ENCODE measurements at places on chromosomes 5 and 9. TPM values are rescaled to one million over a fixed set of nuclear protein-coding genes. Genes with fewer than 3 reads are reported as not detected.
A peak's percentile ranks its signal among the peaks of the same experiment; 100 is the strongest.

Gene HSD17B3
- not detected for total RNA-seq

Gene FBP2
- not detected for total RNA-seq

Gene SPATA9
- total RNA-seq = 0.38 TPM

Gene ANKRD18B
- 9.9 TPM for total RNA-seq

Gene MAP1B
- total RNA-seq = 149 TPM

Gene SREK1IP1
- total RNA-seq = 21.1 TPM

Gene SLIT3
- total RNA-seq = 4.6 TPM

Gene LCN15
- total RNA-seq = not detected

Gene WDR38
- not detected for total RNA-seq

GRCh38 chr5:43409809-43410271 lies 2.4 kb downstream of the CCL28 start:
- no peak overlapping the region for H3K4me3 ChIP-seq
- no peaks in the 10 kb centered on the region for H3K36me3 ChIP-seq
- peaks cover 12% of the 10 kb centered on the region for H3K27me3 ChIP-seq
- no peak overlapping the region for H3K27ac ChIP-seq
- DNase-seq = no peak

DNA sequence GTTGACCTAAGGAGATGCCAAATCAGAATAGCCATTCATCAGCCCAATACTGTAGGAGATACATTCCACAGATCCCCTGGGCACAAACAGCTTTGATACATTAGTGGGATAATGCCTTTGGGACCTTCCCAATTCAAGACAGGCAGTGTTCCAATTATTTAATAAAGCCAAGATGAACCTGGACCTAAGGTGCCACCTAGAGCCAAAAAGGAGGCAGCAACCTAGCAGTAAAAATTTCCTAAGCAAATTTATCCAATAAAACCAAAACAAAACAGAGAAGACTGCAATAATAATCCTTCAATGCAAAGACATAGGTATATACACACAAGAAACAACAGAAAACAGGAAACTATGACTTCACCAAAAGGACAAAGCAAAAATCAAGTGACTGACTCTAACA lies 253.0 kb downstream of the HINT1 start:
- H3K27ac ChIP-seq = no peak overlapping the region
- H3K36me3 ChIP-seq = no peaks in the 10 kb centered on the region
- no peak overlapping the region for H3K4me3 ChIP-seq

- H3K4me1 ChIP-seq = peaks cover 21% of the 10 kb centered on the region
- H3K4me3 ChIP-seq = no peak overlapping the region
- no peaks in the 10 kb centered on the region for H3K36me3 ChIP-seq
- H3K27me3 ChIP-seq = peaks cover 15% of the 10 kb centered on the region
Observed at GRCh38 chr5:16552666-16553343, 64.0 kb downstream of the RETREG1 start.

GRCh38 chr9:130262771-130263170 lies 2.8 kb upstream of the HMCN2 start:
- no peak for DNase-seq
- H3K27ac ChIP-seq = no peak overlapping the region
- H3K4me1 ChIP-seq = peaks cover 8% of the 10 kb centered on the region
- H3K36me3 ChIP-seq = no peaks in the 10 kb centered on the region
- H3K27me3 ChIP-seq = peaks cover 65% of the 10 kb centered on the region

DNA sequence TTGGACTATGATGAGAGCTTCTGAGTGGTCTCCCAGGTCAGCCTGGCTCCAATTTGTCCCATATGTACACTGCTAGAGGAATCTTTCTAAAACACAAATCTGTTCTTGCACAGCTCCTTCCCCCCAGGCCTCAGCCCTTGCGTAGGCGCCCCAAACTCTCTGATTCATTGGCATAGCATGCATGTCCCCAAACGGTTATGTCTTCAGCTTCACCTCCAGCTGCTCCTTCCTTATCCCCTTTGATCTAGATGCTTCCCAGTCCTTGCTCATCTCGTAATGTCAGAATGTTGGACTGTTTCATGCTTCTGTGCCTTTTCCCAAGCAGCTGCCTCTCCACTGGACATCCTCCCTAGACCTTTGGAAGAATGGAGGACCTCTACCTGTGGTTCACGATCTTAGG lies 60.1 kb upstream of the BASP1 start:
- peak; percentile 76 for DNase-seq
- H3K27ac ChIP-seq = peak overlapping the region; percentile 94
- peak overlapping the region; percentile 65 for H3K4me3 ChIP-seq
- H3K36me3 ChIP-seq = 0 out of 2 replicates have a peak, but pooled peaks cover 5% of the 10 kb centered on the region
- H3K4me1 ChIP-seq = peaks cover 73% of the 10 kb centered on the region
- H3K27me3 ChIP-seq = no peaks in the 10 kb centered on the region

DNA sequence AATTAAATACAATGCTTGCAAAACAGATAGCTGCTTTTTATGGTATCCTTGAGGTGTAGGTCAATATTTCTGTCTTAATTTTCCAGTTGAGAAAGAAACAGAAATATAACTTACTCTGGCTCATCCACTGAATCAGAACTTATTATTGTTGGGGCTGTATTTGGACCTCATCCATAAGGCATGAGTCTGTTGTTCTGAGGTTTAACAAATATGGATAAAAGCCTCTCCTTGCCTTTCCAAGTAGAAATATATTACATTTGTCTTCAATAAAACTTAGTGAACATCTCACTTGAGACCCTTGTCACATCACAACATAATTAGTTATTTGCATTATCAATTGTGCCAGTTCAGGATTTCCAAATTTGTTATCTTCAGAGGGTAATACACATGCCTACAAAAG lies 525.8 kb downstream of the AGTPBP1 start:
- H3K4me1 ChIP-seq = no peaks in the 10 kb centered on the region
- no peak overlapping the region for H3K27ac ChIP-seq
- no peak overlapping the region for H3K4me3 ChIP-seq
- no peaks in the 10 kb centered on the region for H3K36me3 ChIP-seq
- peaks cover 2% of the 10 kb centered on the region for H3K27me3 ChIP-seq

- H3K36me3 ChIP-seq = peaks cover 12% of the 10 kb centered on the region
- H3K27me3 ChIP-seq = peaks cover 4% of the 10 kb centered on the region
- H3K4me1 ChIP-seq = peaks cover 31% of the 10 kb centered on the region
- DNase-seq = peak; percentile 39
- H3K4me3 ChIP-seq = no peak overlapping the region
Observed at GRCh38 chr9:5838884-5839571, 6.1 kb upstream of the ERMP1 start.

- DNase-seq = peak; percentile 16
- no peaks in the 10 kb centered on the region for H3K36me3 ChIP-seq
- H3K27me3 ChIP-seq = peaks cover 29% of the 10 kb centered on the region
Observed at GRCh38 chr9:127741831-127742434, 6.8 kb upstream of the TOR2A start.

DNA sequence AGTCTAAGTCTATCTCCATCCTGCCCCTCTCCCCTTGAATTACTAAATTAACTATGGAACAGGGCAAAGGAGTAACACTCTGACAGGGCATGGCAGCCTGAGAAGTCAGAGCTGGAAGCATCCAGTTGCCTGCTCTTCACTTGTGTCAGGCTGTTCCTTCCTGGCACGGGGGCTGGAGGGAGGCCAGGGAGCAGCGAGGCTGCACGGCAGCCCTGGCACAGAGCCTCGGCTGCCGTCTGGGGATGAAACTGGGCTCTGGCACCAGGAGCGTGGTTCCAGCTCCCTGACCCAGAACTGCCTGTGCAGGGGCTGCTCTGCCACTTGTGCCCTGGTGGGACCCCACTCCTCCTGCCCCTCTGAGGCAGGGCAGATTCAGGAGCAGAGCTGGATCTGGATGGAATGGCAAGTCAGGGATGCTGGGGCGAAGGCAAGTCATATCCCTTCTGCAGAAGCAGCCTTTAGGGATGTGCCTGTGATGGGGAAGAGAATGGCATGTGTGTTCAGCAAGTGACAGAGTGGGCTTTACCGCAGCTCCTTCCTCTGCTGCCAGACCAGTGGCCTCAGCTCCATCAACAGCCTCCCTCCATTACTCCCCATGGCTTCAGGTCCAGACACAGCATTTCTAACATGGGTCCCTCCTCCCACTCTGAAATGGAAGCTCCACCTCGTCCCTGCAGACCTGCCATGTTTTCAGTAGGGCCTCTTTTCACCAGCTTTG lies 42.2 kb upstream of the PDE8B start:
- peaks cover 28% of the 10 kb centered on the region for H3K4me1 ChIP-seq
- DNase-seq = peak; percentile 53
- peak overlapping the region; percentile 69 for H3K4me3 ChIP-seq

- H3K4me1 ChIP-seq = peaks cover 21% of the 10 kb centered on the region
- H3K27me3 ChIP-seq = peaks cover 29% of the 10 kb centered on the region
Observed at GRCh38 chr5:173202266-173202875, 32.6 kb downstream of the NKX2-5 start.

DNA sequence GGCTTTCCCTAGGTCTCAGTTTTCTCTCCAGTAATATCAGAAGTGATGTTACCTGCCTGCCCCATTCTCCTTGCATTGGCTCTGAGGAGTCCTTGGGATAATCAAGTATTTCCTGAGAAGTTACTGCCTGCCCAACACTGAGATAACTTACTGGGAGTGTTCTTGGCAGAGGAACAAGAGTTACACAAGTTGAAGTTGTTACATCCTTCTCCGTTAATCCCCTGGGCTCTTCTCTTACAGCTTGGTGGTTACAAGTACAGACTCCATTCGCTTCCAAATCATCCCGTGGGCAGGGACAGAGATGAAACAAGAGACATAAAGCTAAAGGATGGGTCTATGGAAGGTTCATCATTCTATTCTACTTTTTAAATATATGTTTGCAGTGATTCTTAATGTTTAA lies 74.1 kb upstream of the SAP30L start:
- peak; percentile 63 for DNase-seq
- peaks cover 70% of the 10 kb centered on the region for H3K4me1 ChIP-seq
- H3K36me3 ChIP-seq = peaks cover 24% of the 10 kb centered on the region
- H3K27me3 ChIP-seq = peaks cover 3% of the 10 kb centered on the region
- H3K4me3 ChIP-seq = no peak overlapping the region

GRCh38 chr5:136053336-136054141 lies 24.8 kb downstream of the TGFBI start:
- H3K4me3 ChIP-seq = peak overlapping the region; percentile 56
- peaks cover 74% of the 10 kb centered on the region for H3K4me1 ChIP-seq
- peak overlapping the region; percentile 98 for H3K27ac ChIP-seq
- peaks cover under 1% of the 10 kb centered on the region for H3K27me3 ChIP-seq

DNA sequence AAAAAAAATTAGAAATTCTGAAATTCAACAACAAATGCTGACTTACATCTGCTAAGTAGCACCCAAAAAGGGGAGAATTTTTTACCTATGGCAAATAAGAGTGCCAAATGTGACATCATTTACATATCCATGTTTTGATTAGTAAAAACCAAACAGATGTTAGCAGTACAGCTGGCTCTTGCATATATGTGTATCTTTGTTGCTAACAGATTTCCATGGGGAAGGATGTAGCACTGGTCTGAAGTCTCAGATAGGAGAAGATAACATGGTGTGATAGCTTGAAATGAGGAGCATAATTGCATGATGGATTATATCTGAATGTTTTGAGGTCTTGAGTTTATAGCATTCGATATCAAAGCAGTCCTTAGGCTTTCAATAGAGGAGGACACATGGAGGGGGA lies 17.5 kb downstream of the PIK3R1 start:
- DNase-seq = no peak
- no peak overlapping the region for H3K27ac ChIP-seq
- H3K4me3 ChIP-seq = no peak overlapping the region
- H3K36me3 ChIP-seq = no peaks in the 10 kb centered on the region

DNA sequence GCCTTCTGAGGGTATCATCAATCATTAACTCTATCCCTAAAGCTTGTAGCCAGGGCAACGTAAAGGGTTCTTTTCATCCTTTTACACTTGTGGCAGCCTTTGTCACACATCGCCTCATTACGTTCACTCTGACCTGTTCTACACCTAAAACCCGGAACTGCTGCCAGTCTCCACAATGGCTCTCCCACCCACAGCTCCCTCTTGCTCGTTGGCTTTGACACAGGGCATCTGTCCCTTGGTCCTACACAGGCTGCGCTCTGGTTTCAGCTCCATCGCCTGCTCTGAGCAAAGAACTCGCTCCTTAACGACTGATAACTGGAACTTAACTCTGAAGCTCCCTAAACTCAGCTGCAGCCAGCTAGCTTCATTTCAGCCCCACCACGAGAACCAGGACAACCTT lies 112.8 kb upstream of the CTNND2 start:
- no peaks in the 10 kb centered on the region for H3K4me1 ChIP-seq
- no peak overlapping the region for H3K4me3 ChIP-seq
- DNase-seq = no peak
- H3K27ac ChIP-seq = no peak overlapping the region

DNA sequence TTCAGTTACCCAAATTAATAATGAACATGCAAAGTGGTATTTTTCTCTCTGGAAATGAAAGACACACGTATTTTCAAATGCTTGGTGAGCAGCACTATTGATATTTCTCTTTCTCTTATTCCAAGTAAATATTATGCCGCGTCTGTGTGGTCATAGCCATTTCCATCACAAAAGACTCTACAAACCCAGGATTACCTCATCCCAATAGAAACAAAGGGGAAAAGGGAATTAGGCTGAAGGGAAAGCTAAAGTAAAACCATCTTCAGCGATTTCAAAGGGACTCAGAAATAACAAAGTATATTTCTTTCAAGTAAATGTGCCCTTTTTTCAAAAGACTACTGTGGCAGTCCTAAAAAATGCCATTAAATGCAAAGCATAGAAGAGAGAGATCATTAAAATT lies 62.0 kb upstream of the FST start:
- no peaks in the 10 kb centered on the region for H3K27me3 ChIP-seq
- H3K36me3 ChIP-seq = peaks cover 15% of the 10 kb centered on the region
- H3K27ac ChIP-seq = peak overlapping the region; percentile 97

- H3K27me3 ChIP-seq = no peaks in the 10 kb centered on the region
- peaks cover 71% of the 10 kb centered on the region for H3K4me1 ChIP-seq
- DNase-seq = no peak
Observed at GRCh38 chr5:124665625-124666024, 80.8 kb downstream of the ZNF608 start.

- no peak overlapping the region for H3K4me3 ChIP-seq
- no peak for DNase-seq
- no peaks in the 10 kb centered on the region for H3K4me1 ChIP-seq
- no peaks in the 10 kb centered on the region for H3K36me3 ChIP-seq
Observed at GRCh38 chr5:1074226-1074625, 37.6 kb downstream of the SLC12A7 start.

GRCh38 chr5:968881-969280 lies 39.7 kb upstream of the NKD2 start:
- H3K4me1 ChIP-seq = peaks cover 22% of the 10 kb centered on the region
- H3K36me3 ChIP-seq = no peaks in the 10 kb centered on the region
- H3K27ac ChIP-seq = no peak overlapping the region
- H3K4me3 ChIP-seq = no peak overlapping the region
- peaks cover 59% of the 10 kb centered on the region for H3K27me3 ChIP-seq

DNA sequence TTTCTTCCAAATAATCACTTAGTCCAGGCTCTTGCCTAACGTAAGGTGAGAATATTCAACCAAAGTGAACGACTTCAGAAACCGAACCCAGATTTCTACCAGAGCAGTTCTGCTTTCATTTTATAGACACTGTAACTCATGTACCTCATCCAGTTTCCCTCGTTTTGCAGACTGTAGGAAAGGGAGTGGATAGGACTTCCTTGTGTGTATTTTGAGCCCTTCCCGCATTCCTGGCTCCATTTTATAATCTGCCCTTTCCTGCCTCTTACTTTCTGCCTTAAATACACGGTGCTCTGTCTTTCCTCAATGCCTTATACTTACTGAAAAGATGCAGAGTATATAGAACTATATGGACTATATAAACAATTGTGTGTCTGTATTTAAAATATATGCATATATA lies 20.8 kb downstream of the MINAR2 start:
- no peak overlapping the region for H3K27ac ChIP-seq
- no peak for DNase-seq
- H3K36me3 ChIP-seq = no peaks in the 10 kb centered on the region
- H3K27me3 ChIP-seq = no peaks in the 10 kb centered on the region

- no peaks in the 10 kb centered on the region for H3K36me3 ChIP-seq
- no peak overlapping the region for H3K27ac ChIP-seq
- H3K4me1 ChIP-seq = peaks cover 29% of the 10 kb centered on the region
- H3K27me3 ChIP-seq = peaks cover 4% of the 10 kb centered on the region
- H3K4me3 ChIP-seq = no peak overlapping the region
Observed at GRCh38 chr5:136769093-136769492, 403.7 kb upstream of the TRPC7 start.
